ENCODE measurements at places on chromosomes 3 and 15.

DNA sequence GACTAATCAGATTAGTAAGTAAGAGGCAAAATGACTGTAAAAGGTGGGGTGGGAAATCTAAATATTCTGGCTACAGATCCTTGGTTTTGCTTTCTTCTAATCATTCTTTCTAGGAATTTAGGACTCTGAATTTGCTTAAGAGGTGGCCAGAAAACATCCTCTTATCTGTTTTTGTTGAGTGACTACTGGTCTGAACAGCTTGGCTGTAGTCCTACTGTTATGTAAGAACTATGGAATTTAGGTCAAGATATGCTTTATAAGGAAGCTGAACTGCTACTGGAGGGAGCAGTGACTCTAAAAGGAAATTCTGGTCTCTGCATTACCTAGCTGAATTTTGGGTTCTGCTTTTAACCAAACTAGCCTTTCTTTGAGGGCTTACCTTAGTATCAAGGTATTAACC, 33.5 kb upstream of the CSPG5 start:
- peak; percentile 48 for DNase-seq

DNA sequence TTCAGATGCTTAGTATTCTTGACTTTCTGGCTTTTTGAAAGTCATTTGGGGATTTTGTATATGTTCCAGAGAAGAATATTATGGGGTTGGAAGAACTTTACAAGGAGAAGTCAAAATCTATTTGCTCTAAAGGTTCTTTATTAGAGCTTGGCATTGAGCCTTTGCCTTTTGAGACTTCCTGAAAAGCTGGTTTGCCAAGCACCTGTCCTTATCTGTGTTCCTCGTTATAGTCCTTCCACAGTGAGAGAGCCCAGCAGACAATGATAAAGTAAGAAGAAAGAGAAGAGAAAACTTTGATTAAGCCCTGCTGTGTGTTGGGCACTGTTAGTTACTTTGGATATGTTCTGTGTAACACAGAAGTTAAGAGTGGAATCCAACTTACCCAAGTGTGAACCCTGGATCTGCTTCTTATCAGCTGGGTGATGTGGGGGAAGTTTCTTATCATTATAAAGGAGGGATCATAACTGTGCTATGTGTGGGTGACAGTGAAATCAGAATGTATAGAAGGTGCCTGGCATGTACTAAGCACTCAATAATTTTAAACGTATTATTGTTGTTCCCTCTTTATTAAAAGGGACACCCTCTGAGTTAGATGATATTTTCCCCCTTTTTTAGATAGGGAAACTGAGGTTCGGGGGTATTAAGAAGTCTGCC, 44.3 kb upstream of the POLR2M start:
- no peak for DNase-seq

- DNase-seq: no peak
Observed at GRCh38 chr3:101944308-101944707, 95.0 kb downstream of the NFKBIZ start.

DNA sequence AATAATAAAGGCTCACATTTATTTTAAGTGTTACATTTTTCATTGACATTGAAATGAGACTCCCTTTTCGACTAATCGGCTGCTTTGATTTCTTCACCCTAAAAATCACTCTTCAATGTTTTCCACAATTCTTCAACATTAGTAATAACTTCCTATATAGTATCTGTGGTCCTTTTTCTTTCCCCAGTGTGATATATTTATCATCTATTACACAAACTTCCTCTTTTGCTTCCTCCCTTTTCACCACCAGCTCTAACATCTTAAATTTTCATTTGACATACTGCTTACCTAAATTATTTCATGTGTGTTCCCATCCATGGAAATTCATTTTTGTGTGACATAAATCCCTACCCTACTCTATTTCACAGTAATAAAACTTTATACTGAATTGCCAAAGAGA, 244.4 kb downstream of the TIGIT start:
- DNase-seq: no peak

DNA sequence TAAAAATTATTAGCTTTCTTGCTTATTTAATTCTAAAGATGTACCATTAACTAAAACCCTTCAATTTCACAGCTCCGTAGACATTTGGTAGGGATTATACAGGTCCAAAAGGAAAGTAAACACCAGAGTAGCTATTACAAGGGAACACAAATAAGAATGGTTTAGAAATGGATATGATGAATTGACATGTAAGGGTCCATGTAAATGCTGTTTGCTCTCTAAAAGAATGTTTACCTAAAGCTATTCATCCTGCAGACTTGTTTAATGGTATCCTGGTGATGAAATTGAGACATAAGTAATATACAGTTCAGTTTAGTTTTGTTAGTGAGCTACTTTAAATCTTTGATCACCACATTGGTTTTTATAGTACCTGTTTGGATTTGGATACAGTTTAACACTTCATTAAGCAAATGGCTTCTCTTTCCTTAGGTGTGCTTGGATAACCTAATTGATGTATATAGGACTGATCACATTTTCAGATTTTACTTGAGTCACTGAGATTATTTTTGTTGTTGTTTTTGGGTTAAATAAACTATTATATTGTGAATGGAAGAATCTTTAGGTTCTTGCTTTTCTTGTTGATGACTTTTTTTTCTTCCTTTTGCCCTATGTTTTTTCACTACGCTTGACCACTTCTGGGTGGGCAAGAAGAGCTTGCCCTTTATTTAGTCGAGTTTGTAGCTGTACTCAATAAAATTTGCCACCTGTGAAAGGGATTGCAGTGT, 115.4 kb downstream of the TCF12 start:
- DNase-seq: no peak

DNA sequence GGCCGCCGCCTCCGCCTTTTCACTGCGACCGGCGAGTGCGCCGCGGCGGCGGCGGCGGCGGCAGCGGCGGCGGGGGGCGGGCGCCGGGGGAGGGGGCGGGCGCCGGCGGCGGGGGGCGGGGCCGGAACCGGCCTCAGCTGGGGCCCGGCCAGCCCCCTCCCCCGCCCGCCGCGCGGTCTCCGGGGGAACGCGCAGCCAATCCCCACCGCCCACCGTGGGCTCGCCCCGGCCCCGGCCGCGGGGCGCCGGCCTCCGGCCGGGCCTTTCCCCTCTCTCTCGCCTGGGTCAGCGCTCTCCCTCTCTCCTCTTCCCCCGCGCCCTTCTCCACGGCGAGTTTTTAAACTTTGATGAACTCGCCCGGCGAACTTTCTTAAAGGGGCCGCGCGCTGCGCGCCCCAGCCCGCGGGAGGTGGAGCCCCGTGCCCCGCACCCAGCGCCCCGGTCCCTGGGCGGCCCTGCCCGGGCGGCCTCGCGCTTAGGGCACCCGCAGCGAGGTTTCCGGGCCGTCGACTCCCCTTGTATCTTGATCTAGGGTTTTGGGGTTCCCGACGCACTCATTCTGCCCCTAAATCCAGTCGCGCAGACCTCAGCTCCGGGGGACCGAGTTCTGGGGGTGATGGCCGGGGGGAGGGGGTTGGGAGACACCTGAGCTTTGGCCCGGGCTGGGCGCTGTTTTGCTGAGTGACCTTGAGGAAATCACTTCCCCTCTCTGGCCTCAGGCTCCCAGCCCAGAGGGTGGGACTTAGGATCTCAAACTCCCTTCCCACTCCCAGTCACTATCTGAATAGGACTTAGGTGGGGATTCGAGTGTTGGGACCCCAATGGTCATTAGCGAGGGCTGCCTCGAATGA, at the start of gene RBPMS2:
TSS of gene RBPMS2 (minus strand) at position 39 of the 851 bp plus-strand sequence. CDS start 270 bp downstream, outside the sequence.
- DNase-seq: no peak

DNA sequence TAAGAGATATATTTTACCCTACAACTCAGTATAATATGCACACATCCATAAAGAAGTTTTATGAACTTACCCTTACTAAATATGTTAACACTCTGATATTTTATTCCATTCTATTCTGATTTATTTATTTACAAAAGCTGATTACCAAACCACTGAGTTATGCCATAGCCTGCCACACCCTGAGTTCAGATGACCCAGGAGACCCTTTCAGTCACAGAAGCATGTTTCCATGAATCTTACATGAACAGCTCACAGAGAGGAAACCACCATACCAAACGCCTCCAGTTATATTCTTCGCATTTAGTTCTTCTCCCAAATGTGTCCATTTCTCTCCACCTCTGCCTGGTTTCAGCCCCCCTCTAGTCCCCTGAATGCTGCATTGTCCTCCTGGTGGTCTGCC, 103.5 kb downstream of the SEMA5B start:
- DNase-seq: no peak

DNA sequence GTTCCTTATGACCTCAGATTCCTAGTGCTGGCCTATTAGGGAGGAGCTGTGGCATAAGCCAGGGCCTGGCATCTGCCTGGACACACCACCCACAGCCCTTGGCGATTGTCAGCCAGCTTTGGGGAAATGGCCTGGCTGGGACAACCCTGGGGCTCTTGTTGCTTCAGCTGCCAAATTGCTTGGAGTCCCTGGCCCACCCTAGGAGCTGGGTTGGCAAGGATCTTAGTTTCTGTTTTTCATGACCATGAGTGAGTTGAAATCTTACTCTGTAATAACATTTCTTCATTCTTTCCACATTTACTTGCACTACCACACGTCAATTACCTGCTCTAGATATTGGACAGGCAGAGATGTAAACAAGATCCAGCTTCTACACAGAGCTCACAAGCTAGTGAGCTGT, 1.9 kb upstream of the MYZAP start:
- no peak for DNase-seq

GRCh38 chr3:58287354-58287753, 18.7 kb upstream of the RPP14 start:
- no peak for DNase-seq

DNA sequence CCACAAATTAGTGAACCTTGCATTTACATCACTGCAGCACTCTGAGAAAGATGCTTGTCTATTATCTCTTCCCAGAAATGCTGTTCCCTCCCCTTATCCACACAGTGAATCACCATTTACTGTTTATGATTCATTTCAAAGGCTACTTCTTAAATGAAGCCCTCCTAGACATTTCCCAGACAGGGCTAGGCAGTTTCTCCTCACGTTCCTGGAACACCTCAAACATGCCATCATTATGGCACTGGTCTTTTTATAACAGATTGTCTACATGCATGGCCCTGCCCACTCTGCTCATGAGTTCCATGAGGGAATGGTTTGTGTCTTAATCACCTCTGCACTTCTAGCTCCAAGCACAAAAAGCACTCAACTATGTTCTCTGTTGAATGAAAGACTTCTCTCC, 32.2 kb upstream of the TM2D3 start:
- DNase-seq: peak; percentile 48

GRCh38 chr15:63474810-63475316, 29.5 kb upstream of the USP3 start:
- no peak for DNase-seq

GRCh38 chr3:37624276-37624675, 237.4 kb upstream of the CTDSPL start:
- DNase-seq: no peak

- peak; percentile 52 for DNase-seq
Observed at GRCh38 chr15:68586274-68586961, 7.6 kb downstream of the CORO2B start.

- DNase-seq: no peak
Observed at GRCh38 chr15:98308117-98308516, 340.2 kb upstream of the IGF1R start.

- DNase-seq: no peak
Observed at GRCh38 chr3:29312960-29313452, 32.1 kb downstream of the RBMS3 start.

DNA sequence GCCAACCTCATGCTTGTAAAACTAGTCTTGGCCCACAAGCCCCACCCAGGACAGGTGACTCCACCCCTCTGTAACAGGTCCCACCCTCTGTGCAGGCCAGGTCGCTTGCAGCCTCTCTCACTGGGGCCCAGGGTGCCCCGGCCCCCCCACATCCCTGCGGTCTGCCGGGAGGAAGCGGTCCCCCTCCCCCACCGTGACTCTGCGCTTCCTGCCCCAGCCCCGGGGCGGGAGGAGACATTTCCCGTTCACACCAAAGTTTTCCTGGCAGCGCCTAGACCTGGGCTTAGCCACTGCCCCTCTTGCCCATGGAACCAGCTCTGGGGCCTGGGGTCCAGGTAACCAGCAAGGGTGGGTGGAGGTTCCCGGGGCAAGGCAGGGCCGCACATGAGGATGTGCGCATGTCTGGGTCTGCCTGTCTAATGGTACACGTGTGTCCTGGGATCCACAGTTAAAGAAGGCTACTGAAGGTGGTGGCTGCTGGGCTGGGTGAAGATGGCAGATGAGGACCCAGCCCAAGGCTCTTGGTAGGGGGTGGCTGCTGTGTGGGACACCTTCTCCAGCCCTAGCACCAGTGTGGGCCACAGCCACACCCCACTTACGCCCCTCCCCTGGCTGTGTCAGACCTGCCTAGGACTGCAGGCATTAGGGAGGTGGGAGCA, 8.4 kb downstream of the NBEAL2 start:
- no peak for DNase-seq

DNA sequence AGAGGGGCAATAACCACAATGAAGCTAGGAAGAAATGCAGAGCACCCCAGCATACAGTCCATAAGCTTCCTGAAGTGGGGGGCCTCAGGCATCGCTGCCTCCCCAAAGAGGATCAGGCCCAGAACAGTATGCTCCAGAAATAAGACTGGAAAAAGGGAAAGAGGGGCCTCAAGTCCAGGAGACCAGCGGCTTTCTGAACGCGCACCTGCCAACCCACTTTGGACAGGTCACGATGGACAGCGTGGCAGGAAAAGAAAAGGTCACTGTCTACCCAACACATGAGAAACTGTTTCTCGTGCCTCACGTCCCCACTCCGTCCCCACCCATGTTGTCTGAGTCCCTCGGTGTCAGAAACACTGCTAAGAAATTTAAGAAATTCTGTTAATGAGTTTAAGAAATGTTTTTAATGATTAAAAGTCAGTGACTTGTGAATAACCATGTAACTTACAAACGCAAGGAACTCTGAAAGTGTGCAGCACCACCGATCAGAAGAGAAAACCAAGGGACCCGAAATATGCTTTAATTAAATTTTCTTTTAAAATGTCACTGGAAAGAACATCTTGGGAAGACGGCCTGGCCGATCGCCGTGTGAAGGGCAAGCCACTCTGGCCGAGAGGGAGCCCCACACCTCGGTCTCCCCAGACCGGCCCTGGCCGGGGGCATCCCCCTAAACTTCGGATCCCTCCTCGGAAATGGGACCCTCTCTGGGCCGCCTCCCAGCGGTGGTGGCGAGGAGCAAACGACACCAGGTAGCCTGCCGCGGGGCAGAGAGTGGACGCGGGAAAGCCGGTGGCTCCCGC, 1.7 kb upstream of the PPARG start:
- no peak for DNase-seq

DNA sequence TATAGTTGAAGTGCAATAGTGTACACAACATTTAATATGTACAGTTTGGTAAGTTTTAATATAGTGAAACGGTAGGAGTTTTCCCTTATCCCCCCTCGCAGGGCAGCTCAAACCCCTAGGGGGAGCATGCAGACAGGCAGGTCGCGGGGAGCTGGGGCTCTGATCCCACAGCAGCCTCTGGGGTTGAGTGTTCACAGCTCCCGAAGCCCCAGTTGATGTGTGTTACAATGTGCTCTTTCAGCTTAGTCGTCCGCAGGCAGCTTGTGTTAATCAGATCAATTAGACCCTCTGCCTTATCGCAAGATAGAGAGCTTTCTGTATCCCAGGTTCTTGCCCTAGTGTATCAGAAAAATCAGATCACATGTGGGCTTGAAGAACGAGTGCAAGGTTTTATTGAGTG, 143.1 kb upstream of the CHRNA7 start:
- no peak for DNase-seq

Measured in stromal cell of bone marrow (primary cell).